PC-9 (cell line): ENCODE measurements at places on chromosomes 6 and 20. TPM values are rescaled to one million over a fixed set of nuclear protein-coding genes. Genes with fewer than 3 reads are reported as not detected.

- no peaks in the 10 kb centered on the region for H3K4me1 ChIP-seq
- H3K4me3 ChIP-seq, result no peak overlapping the region
- DNase-seq, result no peak
- no peaks in the 10 kb centered on the region for H3K27me3 ChIP-seq
- H3K27ac ChIP-seq, result no peak overlapping the region
Observed at GRCh38 chr6:70079241-70079640, 212.9 kb downstream of the COL19A1 start.

DNA sequence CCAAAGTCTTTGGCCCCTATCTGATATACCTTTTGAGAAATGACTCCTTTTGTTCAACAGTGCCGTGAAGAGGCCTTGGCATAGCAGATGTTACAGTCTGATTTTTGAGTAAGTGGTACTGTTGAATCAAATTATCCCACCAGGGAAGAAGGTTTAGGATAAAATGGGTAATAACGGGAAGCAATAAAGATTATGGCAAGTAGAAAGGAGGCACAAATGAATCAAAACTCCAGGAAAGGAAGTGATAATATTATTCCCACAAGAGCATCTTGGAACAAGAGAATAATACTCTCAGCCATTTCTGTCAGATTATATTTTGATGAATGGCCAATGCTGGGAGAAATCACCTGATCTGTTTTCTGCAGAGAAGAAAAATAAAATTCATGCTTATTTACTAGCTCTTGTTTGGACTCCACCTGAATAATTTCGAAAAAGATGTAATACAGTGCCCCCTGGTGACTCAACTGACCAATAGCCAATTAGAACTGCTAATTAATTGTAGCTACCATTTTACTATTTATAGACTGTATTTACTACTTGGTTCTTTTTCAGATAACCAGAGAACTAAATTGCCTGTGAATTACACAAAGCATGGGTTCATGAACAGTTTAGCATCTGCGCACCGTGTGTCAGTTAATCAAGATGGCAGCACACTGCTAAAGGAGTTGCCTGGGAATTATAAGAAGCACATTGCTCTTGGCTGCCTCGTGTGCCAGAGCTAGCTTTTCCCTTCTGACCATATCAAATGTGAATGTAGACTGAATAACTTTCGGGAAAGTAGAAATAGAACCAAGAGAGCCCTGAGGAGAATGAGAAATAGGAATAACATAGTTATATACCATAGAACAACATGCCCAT lies 78.5 kb upstream of the TRDN start:
- no peaks in the 10 kb centered on the region for H3K4me1 ChIP-seq
- no peak overlapping the region for H3K4me3 ChIP-seq
- H3K36me3 ChIP-seq, result no peaks in the 10 kb centered on the region
- DNase-seq, result peak; percentile 38
- no peak overlapping the region for H3K27ac ChIP-seq

- H3K36me3 ChIP-seq, result no peaks in the 10 kb centered on the region
- no peak for DNase-seq
- H3K4me3 ChIP-seq, result no peak overlapping the region
- no peaks in the 10 kb centered on the region for H3K27me3 ChIP-seq
- H3K4me1 ChIP-seq, result no peaks in the 10 kb centered on the region
Observed at GRCh38 chr6:160227769-160228161, 30.9 kb downstream of the SLC22A2 start.

DNA sequence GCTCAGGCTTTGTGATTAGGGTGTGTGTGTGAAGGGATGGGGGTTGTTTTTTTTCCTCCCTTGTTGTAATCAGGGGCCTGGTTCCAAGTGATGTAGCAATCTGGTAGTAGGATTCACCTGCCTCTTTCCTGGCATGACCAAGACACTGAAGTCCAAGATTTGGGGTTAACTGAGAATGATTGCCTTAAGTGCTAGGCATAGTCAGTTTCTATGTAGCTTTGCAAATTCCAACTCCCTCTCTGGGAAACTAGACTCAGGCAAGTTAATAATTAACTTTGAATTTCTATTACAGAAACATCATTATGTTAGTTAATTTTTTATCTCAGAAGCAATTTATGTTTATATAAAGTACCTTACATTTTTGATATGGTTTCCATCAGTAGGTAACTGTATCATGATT lies 43.6 kb downstream of the NUS1 start:
- H3K4me3 ChIP-seq, result no peak overlapping the region
- no peak overlapping the region for H3K27ac ChIP-seq
- H3K27me3 ChIP-seq, result no peaks in the 10 kb centered on the region
- DNase-seq, result no peak

- H3K4me3 ChIP-seq, result no peak overlapping the region
- H3K4me1 ChIP-seq, result no peaks in the 10 kb centered on the region
- no peaks in the 10 kb centered on the region for H3K36me3 ChIP-seq
- no peaks in the 10 kb centered on the region for H3K27me3 ChIP-seq
- DNase-seq, result no peak
Observed at GRCh38 chr6:3696525-3697088, 54.9 kb downstream of the PXDC1 start.

DNA sequence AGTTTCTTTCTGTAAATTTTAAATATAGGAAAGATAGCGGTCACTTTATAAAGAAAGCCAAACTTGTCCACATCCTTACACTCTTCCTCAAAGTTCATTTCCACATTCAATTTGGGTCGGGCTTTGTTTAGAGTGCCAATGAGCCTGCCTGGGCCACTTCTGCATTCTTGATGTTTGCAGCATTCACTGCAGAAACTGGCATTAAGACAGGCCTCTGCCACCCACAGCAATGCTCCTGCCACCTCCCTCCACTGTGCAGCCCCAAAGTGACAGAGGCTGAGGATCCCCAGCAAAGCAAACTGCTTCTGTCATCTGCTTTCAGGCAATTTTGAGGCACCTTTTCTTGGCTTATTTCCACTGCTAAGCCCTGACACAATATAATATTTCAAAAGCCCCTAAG lies 61.2 kb downstream of the TNFAIP3 start:
- no peak overlapping the region for H3K27ac ChIP-seq
- no peaks in the 10 kb centered on the region for H3K27me3 ChIP-seq
- no peak for DNase-seq
- no peak overlapping the region for H3K4me3 ChIP-seq
- H3K36me3 ChIP-seq, result no peaks in the 10 kb centered on the region

DNA sequence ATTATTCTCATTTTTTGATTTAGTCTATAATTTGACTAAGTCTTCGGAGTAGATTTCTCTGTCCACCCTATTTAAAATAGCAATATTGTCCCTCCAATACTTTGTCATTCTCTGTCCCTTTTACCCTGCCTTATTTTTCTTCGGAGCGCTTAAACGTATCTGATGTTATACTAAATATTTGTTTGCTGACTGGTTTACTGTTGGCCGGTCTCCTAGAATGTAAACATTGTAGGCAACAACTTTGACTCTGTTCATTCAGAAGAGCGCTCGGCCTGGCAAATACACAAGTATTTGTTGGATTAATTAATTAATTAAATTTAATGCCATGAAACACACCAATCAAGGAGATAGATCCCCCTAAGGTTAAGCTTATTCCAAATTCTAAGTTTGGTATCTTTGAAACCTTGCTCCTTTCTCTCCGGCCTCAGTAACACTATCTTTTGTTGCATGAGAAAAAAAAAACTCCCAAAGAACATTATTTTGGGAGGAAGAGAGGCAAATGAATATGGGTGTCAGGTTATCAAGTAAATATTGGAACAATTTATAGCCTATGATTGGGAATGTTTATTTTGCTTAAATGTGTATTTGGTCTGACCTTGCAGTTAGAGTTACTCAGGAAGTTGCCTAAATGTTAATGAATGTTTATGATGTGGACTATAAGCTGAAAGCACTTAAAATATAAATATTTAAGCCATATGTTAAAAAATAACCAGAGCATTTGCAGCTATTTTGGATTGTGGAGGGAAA lies 231.1 kb downstream of the SOX4 start:
- DNase-seq, result no peak
- no peaks in the 10 kb centered on the region for H3K4me1 ChIP-seq
- H3K27ac ChIP-seq, result no peak overlapping the region

GRCh38 chr20:20410678-20411077 lies 42.8 kb downstream of the INSM1 start:
- no peak overlapping the region for H3K27ac ChIP-seq
- DNase-seq, result no peak
- no peaks in the 10 kb centered on the region for H3K27me3 ChIP-seq
- no peaks in the 10 kb centered on the region for H3K36me3 ChIP-seq

- DNase-seq, result no peak
- no peak overlapping the region for H3K27ac ChIP-seq
- H3K27me3 ChIP-seq, result no peaks in the 10 kb centered on the region
- H3K4me1 ChIP-seq, result no peaks in the 10 kb centered on the region
Observed at GRCh38 chr6:5899216-5900045, 107.3 kb downstream of the NRN1 start.

- H3K36me3 ChIP-seq, result 0 out of 2 replicates have a peak, but pooled peaks cover 4% of the 10 kb centered on the region
- no peaks in the 10 kb centered on the region for H3K27me3 ChIP-seq
Observed at GRCh38 chr20:32359633-32360332, 1.7 kb downstream of the ASXL1 start.

- no peaks in the 10 kb centered on the region for H3K36me3 ChIP-seq
- no peak overlapping the region for H3K27ac ChIP-seq
- no peak overlapping the region for H3K4me3 ChIP-seq
- H3K27me3 ChIP-seq, result no peaks in the 10 kb centered on the region
Observed at GRCh38 chr6:157790548-157791160, 32.4 kb upstream of the SNX9 start.

The DNMT3B gene
- total RNA-seq, result 5.7 and 8.0 TPM in 2 replicates

The CLIC5 gene
- total RNA-seq, result 2.0 and 2.1 TPM in 2 replicates

The ZBTB46 gene
- total RNA-seq, result 3.6 and 4.9 TPM in 2 replicates

The ARFRP1 gene
- total RNA-seq, result 59.1 and 71.1 TPM in 2 replicates

The RBM24 gene
- total RNA-seq, result 0.72 and 0.85 TPM in 2 replicates

The CALHM6 gene
- not detected in 2 replicates for total RNA-seq

The TMEM239 gene
- total RNA-seq, result not detected in 2 replicates

The KDM1B gene
- 15.6 and 21.5 TPM in 2 replicates for total RNA-seq

The CSE1L gene
- 83.1 and 132 TPM in 2 replicates for total RNA-seq

The SPAG4 gene
- total RNA-seq, result 14.1 and 22.9 TPM in 2 replicates

The FOXF2 gene
- not detected in 2 replicates for total RNA-seq
